Activated CD8-positive, alpha-beta T cell treated with anti-CD3 and anti-CD28 coated beads, Interleukin-2, amount 10 ng/mL, durations not matched to agents 7 days and 5 days (primary cell): ENCODE measurements at places on chromosomes 5 and 9.

- peaks cover 51% of the 10 kb centered on the region for H3K27me3 ChIP-seq
- H3K4me1 ChIP-seq = peaks cover 18% of the 10 kb centered on the region
- H3K27ac ChIP-seq = peak overlapping the region; percentile 12
- no peak for DNase-seq
Measured at GRCh38 chr5:1443991-1444360, 1.3 kb downstream of the SLC6A3 start.

GRCh38 chr5:8756498-8757084 lies 789.3 kb downstream of the SEMA5A start:
- DNase-seq = no peak
- no peaks in the 10 kb centered on the region for H3K27me3 ChIP-seq
- no peaks in the 10 kb centered on the region for H3K4me1 ChIP-seq
- H3K27ac ChIP-seq = no peak overlapping the region

GRCh38 chr9:126482361-126483044 lies 131.2 kb upstream of the LMX1B start:
- H3K4me3 ChIP-seq = no peak overlapping the region
- no peak overlapping the region for H3K27ac ChIP-seq
- H3K36me3 ChIP-seq = peaks cover 25% of the 10 kb centered on the region
- no peaks in the 10 kb centered on the region for H3K27me3 ChIP-seq

DNA sequence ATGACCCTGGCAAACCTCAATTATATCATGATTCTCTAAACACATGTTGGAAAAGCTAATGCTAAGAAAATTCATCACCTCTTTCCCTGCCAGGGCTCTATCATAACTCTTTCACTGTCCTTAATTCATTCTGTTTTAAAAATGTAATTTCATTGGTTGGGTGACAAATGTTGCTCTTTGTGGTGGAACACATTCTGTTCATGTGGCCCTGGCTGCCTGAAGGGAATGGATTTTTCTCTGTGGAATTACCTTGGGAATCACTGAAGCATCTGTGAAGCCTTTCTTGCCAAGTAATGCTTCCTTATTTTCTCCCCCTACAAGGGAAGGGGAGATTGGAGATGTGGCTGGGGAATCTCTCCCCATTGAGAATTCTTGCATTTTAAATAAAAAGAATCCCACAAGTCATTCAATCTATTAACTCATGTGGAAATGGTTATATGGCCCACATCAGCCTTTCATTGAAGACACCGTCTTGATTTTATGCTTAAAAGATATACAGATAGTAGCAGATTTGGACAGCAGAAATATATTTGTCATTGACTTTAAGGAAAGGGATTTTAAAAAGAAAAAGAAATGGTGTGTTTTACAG lies 201.8 kb upstream of the NMUR2 start:
- no peaks in the 10 kb centered on the region for H3K36me3 ChIP-seq
- DNase-seq = no peak
- H3K27me3 ChIP-seq = no peaks in the 10 kb centered on the region

DNA sequence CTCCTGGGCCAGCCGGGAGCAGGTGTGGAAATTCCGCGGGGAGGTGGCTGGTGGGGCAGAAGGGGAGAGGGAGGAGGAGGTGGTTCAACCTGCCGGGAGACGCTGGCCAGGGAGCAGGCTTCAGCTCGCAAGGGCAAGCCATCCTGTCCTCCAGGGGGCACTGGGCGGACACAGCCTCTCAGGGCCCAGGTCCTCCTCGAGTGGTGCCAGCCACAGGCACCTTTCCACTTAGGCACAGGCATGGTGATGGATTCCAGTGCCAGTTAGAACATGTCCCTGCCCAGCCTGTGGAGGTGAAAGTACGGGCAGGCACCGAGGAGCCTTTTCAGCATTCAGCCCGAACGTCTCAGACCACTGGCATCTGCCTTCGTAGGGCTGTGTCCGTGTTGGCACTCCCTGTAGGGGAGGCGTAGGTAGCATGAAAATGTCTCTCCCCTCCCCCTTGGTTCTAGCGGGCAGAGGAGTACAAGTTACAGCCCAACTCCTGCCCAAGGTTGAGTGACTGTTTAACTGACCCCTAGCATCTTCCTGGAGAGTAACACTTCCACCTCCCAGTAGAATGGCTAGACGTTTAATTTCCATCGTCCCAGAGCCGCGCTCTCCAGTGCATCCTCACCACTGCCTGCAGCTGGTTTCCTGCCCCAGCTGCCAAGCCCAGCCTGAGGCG lies 48.9 kb downstream of the DAB2IP start:
- H3K27me3 ChIP-seq = peaks cover 63% of the 10 kb centered on the region
- H3K4me3 ChIP-seq = no peak overlapping the region
- H3K36me3 ChIP-seq = no peaks in the 10 kb centered on the region
- peak; percentile 34 for DNase-seq
- no peak overlapping the region for H3K27ac ChIP-seq

GRCh38 chr9:136668983-136669790 lies 6.5 kb downstream of the EGFL7 start:
- no peak for DNase-seq
- H3K27ac ChIP-seq = no peak overlapping the region
- H3K36me3 ChIP-seq = peaks cover 2% of the 10 kb centered on the region
- peaks cover 7% of the 10 kb centered on the region for H3K27me3 ChIP-seq
- no peak overlapping the region for H3K4me3 ChIP-seq

DNA sequence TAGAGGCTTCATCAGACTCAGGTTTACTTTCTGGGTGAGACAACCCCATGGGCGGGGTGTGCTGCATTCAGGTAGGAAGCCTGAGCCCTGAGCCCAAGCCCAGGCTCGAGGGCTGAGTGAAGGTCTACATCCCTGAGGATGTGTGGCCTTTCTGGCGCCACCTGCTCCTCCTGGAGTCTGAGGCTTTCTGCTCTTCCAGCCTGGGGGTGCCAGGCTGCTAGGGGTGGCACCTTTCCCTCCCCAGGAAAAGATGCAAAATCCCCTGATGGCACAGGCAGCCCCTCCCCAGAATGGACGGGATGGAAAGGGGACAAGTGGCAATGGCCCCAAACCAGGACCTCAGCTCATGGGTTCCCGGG lies 44.4 kb upstream of the PRRC2B start:
- H3K4me3 ChIP-seq = peak overlapping the region; percentile 30
- H3K4me1 ChIP-seq = peaks cover 14% of the 10 kb centered on the region
- H3K27ac ChIP-seq = no peak overlapping the region
- no peaks in the 10 kb centered on the region for H3K27me3 ChIP-seq
- peaks cover 2% of the 10 kb centered on the region for H3K36me3 ChIP-seq

GRCh38 chr9:4559261-4560182 lies 69.3 kb downstream of the SLC1A1 start:
- no peak for DNase-seq
- H3K4me1 ChIP-seq = peaks cover 14% of the 10 kb centered on the region
- H3K27ac ChIP-seq = no peak overlapping the region
- H3K27me3 ChIP-seq = peaks cover 7% of the 10 kb centered on the region
- no peaks in the 10 kb centered on the region for H3K36me3 ChIP-seq

- H3K4me3 ChIP-seq = no peak overlapping the region
- DNase-seq = no peak
- H3K27me3 ChIP-seq = peaks cover 14% of the 10 kb centered on the region
- no peak overlapping the region for H3K27ac ChIP-seq
Measured at GRCh38 chr9:113673726-113674125, 202.4 kb upstream of the ZNF618 start.

DNA sequence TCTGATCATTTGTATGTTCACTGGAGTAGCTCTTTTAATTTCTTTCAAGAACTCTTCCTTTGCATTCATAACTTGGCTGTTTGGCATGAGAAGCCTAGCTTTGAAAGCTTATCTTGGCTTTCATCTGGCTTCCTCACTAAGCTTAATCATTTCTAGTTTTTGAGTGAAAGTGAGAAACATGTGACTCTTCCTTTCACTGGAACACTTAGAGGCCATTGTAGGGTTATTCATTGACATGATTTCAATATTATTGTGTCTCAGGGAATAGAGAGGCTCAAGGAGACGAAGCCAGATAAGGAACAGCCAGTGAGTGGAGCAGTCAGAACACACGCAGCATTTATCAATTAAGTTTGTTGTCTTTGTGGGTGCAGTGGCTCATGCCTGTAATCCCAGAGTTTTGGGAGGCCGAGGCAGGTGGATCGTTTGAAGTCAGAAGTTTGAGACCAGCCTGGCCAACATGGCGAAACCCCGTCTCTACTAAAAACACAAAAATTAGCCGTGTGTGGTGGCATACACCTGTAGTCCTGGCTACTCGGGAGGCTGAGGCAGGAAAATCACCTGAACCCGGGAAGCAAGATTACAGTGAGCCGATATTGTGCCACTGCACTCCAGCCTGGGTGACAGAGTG lies 98.3 kb downstream of the UGCG start:
- H3K36me3 ChIP-seq = no peaks in the 10 kb centered on the region
- no peak for DNase-seq
- no peaks in the 10 kb centered on the region for H3K27me3 ChIP-seq
- H3K4me3 ChIP-seq = no peak overlapping the region

- DNase-seq = no peak
- H3K27me3 ChIP-seq = no peaks in the 10 kb centered on the region
- H3K4me3 ChIP-seq = no peak overlapping the region
- H3K36me3 ChIP-seq = no peaks in the 10 kb centered on the region
- H3K27ac ChIP-seq = no peak overlapping the region
Measured at GRCh38 chr9:14941501-14942405, 31.5 kb upstream of the FREM1 start.

- no peak overlapping the region for H3K27ac ChIP-seq
- H3K4me3 ChIP-seq = no peak overlapping the region
- H3K36me3 ChIP-seq = no peaks in the 10 kb centered on the region
- H3K27me3 ChIP-seq = peaks cover 5% of the 10 kb centered on the region
Measured at GRCh38 chr5:137792303-137792702, 38.1 kb upstream of the HNRNPA0 start.

DNA sequence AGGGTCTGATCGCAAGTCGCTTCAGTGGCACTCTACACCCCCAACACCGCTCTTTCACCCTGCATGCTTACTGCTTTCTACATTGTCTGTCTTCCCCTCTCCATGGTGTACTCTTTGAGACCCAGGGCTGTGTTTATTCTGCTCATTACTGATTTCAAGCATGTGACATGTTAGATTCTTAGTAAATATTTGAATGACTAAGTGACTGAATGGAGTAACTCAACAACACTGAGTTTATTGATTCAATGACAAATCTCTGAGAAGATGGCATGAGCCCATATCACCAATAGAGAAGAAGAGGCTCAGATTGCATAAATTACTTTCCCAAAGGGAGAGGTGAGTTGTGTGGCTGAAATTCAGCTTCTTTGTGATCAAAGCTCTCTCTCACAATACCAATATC lies 89.7 kb upstream of the OSMR start:
- H3K36me3 ChIP-seq = no peaks in the 10 kb centered on the region
- DNase-seq = no peak
- no peaks in the 10 kb centered on the region for H3K4me1 ChIP-seq
- no peak overlapping the region for H3K4me3 ChIP-seq

- no peaks in the 10 kb centered on the region for H3K36me3 ChIP-seq
- H3K4me1 ChIP-seq = no peaks in the 10 kb centered on the region
- no peak overlapping the region for H3K4me3 ChIP-seq
- H3K27me3 ChIP-seq = no peaks in the 10 kb centered on the region
Measured at GRCh38 chr5:9284781-9285307, 261.0 kb downstream of the SEMA5A start.

- H3K4me1 ChIP-seq = peaks cover 9% of the 10 kb centered on the region
- H3K27me3 ChIP-seq = peaks cover 3% of the 10 kb centered on the region
- peaks cover 70% of the 10 kb centered on the region for H3K36me3 ChIP-seq
- H3K4me3 ChIP-seq = peak overlapping the region; percentile 71
- H3K27ac ChIP-seq = peak overlapping the region; percentile 94
- DNase-seq = peak; percentile 57
Measured at GRCh38 chr9:135939351-135940265, 21.6 kb downstream of the UBAC1 start.

DNA sequence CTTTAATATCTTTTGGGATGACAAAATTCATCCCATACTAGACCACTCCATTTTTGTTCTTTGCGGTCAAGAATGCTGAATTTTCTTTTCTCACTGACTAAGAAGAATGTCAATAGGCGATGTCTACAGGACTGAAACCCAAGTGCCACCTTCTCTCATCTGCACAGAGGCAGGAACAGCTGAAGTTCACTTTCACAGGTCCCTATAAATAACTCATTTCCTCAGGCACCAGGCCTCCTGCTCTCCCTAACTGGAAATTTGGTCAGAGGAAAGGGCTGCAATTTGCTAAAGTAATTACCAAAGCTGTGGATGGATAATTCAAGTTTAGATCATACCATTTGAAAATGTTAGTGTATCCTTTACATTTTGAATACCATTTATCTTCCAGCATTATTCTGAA lies 142.9 kb downstream of the DIRAS2 start:
- H3K27me3 ChIP-seq = peaks cover 2% of the 10 kb centered on the region
- no peak for DNase-seq
- no peak overlapping the region for H3K27ac ChIP-seq
- no peak overlapping the region for H3K4me3 ChIP-seq

DNA sequence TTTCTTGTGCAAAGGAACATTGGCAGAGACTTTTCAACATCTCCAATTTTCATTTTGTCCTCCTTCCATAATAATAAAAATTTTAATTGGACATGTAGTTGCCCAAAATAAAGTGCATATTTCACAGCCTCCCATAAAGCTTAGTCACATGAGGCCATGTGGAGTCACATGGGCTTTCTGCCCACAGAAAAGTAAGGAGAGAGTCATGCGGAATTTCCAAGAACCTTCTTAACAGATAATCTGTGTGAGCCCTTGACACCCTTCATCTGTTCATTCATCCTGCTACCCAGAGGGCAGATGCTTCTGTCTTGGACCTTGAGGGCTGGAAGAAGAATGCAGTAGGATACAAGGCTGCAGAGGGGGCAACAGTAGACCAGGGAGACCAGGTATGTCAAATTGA lies 60.7 kb downstream of the APTX start:
- H3K4me3 ChIP-seq = no peak overlapping the region
- peaks cover 2% of the 10 kb centered on the region for H3K36me3 ChIP-seq
- no peaks in the 10 kb centered on the region for H3K27me3 ChIP-seq
- DNase-seq = no peak
- no peak overlapping the region for H3K27ac ChIP-seq
- H3K4me1 ChIP-seq = no peaks in the 10 kb centered on the region

DNA sequence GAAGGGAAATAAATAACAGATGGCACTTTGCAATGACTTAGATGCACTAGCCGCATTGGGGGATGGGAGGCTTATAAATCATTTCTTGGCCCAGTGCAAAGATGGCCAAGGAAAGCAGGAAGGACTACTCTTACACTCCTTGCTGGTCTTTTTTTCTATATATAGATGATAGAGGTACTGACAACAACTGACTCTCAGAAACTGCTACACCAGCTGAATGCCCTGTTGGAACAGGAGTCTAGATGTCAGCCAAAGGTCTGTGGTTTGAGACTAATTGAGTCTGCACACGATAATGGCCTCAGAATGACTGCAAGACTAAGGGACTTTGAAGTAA lies 1.7 kb downstream of the CCNG1 start:
- peaks cover 47% of the 10 kb centered on the region for H3K4me1 ChIP-seq
- peak overlapping the region; percentile 9 for H3K27ac ChIP-seq
- H3K36me3 ChIP-seq = peaks cover 40% of the 10 kb centered on the region

DNA sequence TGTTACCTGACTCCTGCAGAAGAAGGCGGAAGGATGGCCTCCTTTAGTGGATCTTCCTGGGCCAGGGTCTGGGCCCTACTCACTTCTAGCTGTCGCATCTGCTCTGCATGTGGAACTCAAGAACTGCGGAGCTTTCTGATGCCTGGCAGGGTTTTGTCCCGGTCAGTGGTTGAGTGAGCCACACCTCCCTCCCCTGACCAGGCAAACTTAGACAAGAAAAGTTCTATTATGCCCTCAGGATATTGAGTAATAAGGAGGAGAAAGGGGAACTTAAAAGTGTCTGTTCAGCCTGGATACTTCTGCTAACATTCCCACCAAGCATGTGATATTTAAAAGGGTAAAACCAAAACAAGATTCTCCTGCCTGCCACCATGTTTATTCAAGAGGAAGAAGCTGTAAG lies at the start of gene FYB1:
FYB1 (minus strand) TSS at position 127 of the 400 bp plus-strand sequence. CDS start 16,603 bp downstream, outside the sequence.
- peaks cover 40% of the 10 kb centered on the region for H3K4me1 ChIP-seq
- H3K36me3 ChIP-seq = peaks cover 3% of the 10 kb centered on the region
- no peaks in the 10 kb centered on the region for H3K27me3 ChIP-seq
- no peak for DNase-seq
